ENCODE measurements at places on chromosomes 1 and 21. TPM values are rescaled to one million over a fixed set of nuclear protein-coding genes. Genes with fewer than 3 reads are reported as not detected.
A peak's percentile ranks its signal among the peaks of the same experiment; 100 is the strongest.

Gene TAL1
- 3.6 TPM for total RNA-seq

DNA sequence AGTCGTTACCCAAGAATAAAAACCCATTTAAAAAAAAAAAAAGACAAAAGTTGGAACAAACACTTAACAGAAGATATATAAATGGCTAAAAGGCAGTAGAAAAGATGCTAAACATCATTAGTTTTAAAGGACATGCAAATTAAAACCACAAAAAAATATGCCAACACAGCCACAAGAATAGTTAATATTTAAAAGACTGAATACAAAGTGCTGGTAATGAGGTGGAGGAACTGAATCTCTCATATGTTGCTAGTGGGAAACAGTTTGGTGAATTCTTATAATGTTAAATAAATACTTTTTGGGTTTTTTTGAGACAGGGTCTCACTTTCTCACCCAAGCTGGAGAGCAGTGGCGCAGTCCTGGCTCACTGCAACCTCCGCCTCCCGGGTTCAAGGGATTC is 10.0 kb downstream of the LRRC40 start:
- H3K4me3 ChIP-seq = no peak overlapping the region
- no peak for DNase-seq
- no peaks in the 10 kb centered on the region for H3K27me3 ChIP-seq
- H3K4me1 ChIP-seq = no peaks in the 10 kb centered on the region
- no peak overlapping the region for H3K27ac ChIP-seq
- H3K36me3 ChIP-seq = no peaks in the 10 kb centered on the region

GRCh38 chr1:90175490-90176167 is 180.7 kb downstream of the ZNF326 start:
- no peak overlapping the region for H3K27ac ChIP-seq
- H3K27me3 ChIP-seq = no peaks in the 10 kb centered on the region
- H3K4me1 ChIP-seq = no peaks in the 10 kb centered on the region
- no peak overlapping the region for H3K4me3 ChIP-seq
- H3K36me3 ChIP-seq = no peaks in the 10 kb centered on the region
- no peak for DNase-seq

GRCh38 chr1:22849770-22850169 is 122.9 kb downstream of the LACTBL1 start:
- H3K27me3 ChIP-seq = no peaks in the 10 kb centered on the region
- no peak overlapping the region for H3K27ac ChIP-seq
- H3K36me3 ChIP-seq = no peaks in the 10 kb centered on the region
- no peak for DNase-seq
- no peak overlapping the region for H3K4me3 ChIP-seq
- H3K4me1 ChIP-seq = no peaks in the 10 kb centered on the region

- no peaks in the 10 kb centered on the region for H3K27me3 ChIP-seq
- H3K36me3 ChIP-seq = peaks cover 65% of the 10 kb centered on the region
- no peaks in the 10 kb centered on the region for H3K4me1 ChIP-seq
- H3K27ac ChIP-seq = no peak overlapping the region
- H3K4me3 ChIP-seq = no peak overlapping the region
Observed at GRCh38 chr1:208074353-208074752, 163.4 kb upstream of the CD34 start.

GRCh38 chr1:34166625-34167361 is 1.8 kb upstream of the CSMD2 start:
- H3K36me3 ChIP-seq = no peaks in the 10 kb centered on the region
- H3K27me3 ChIP-seq = peaks cover 35% of the 10 kb centered on the region
- DNase-seq = no peak
- no peak overlapping the region for H3K4me3 ChIP-seq
- H3K4me1 ChIP-seq = no peaks in the 10 kb centered on the region
- no peak overlapping the region for H3K27ac ChIP-seq

DNA sequence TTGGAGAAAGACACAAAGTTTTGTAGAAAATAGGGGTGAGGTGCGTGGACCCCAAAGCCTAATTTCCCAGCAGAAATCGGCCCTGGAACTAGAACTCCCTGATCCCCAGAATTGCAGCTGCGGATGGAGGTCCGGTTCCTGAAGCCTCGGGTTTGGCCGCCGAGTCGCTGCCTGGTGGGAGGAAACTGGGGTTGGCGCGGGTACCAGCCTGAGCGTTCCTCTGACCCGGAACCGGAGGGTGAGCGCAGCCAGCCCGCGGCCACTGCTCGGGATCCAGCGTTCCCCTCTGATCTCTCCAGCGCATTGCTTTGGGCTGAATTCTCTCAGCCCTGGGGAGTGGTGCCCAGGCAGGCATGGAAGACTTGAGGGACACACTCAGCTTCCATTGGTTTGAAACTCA is 1.6 kb downstream of the ST6GALNAC5 start:
- peak overlapping the region; percentile 47 for H3K4me3 ChIP-seq
- no peak overlapping the region for H3K27ac ChIP-seq
- H3K36me3 ChIP-seq = no peaks in the 10 kb centered on the region
- DNase-seq = no peak
- no peaks in the 10 kb centered on the region for H3K4me1 ChIP-seq

Gene FCER1G
- 33.8 TPM for total RNA-seq

All from Peyer's patch (tissue), 4 donors.